A549 (cell line): ENCODE measurements at places on chromosomes 2 and 18.

- DNase-seq = no peak
Measured at GRCh38 chr2:213279971-213280370, 4.3 kb upstream of the SPAG16 start.

GRCh38 chr2:224966613-224967012, 75.7 kb downstream of the DOCK10 start:
- DNase-seq = no peak

- no peak for DNase-seq
Measured at GRCh38 chr18:46519870-46520269, 137.2 kb downstream of the LOXHD1 start.

DNA sequence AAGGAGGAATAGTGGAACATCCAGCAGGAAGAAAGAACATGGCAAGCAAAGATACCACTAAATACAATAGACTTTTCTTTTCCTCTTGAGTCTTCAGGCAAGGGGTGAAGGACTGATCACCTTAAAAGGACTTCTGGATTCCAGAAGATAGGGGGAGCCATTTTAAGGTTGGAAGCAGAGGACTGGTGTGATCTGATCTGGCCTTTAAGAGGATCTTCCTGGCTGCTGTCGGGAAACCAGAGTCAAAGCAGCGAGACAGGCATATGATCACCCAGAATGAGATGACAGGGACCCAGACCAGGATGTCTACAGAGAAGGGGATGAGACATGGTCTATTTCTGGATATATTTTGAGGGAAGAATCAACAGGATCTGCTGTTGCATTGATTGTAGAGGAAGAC, 558.0 kb downstream of the STK39 start:
- DNase-seq = no peak

DNA sequence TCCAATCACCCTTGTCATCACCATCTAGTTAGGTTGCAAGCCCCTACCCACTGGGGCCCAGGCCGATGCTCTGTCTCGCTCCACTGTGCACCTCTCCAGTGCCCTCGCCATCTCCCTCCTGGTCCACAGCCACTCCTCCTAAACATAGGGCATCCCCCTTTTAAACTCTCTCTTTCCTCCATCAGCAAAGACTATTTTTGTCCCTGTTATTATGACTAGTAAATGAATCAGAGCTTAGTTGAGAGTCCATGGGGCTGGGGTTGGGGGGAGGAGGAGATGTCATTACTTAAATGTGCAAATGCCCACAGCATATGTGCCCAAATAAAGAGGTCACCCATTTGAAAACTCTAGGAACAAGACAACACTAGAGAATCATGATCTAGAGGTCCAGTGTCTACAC, 167.4 kb downstream of the TRABD2A start:
- no peak for DNase-seq

DNA sequence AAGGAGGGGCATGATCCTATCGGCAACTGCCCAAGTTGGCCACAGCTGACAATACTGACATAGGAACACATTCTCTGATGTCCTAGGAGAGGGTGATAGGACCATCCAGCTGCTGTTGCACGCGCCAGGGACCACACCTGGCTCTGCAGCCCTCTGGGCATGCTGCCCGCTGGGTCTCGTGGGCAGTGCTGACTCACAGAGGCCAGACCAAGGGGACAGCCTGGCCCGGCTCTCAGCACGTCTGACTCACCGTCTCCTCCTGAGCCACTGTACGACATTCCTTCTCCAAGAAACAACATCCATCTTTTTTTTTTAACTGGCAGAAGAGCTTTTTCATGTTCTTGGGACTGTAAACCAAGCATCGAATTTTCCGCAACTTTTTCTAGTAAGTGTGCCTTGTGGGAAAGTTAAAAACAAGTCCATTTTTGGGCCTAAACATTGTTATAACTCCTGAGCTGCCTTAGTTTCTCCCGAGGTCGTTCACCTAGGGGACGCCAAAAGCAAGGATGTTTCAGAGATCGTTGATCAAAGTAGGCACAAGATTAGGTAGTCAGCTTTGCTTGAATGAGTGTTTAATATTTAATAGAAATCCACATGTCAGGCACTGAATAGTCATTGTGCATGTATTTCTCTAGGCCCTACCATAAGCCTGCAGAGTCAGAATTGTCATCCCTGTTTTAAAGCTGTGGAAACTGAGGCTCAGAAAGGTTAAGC, 100.3 kb downstream of the TTC32 start:
- DNase-seq = peak; percentile 95

GRCh38 chr2:21372654-21373053, 248.9 kb downstream of the TDRD15 start:
- peak; percentile 37 for DNase-seq

DNA sequence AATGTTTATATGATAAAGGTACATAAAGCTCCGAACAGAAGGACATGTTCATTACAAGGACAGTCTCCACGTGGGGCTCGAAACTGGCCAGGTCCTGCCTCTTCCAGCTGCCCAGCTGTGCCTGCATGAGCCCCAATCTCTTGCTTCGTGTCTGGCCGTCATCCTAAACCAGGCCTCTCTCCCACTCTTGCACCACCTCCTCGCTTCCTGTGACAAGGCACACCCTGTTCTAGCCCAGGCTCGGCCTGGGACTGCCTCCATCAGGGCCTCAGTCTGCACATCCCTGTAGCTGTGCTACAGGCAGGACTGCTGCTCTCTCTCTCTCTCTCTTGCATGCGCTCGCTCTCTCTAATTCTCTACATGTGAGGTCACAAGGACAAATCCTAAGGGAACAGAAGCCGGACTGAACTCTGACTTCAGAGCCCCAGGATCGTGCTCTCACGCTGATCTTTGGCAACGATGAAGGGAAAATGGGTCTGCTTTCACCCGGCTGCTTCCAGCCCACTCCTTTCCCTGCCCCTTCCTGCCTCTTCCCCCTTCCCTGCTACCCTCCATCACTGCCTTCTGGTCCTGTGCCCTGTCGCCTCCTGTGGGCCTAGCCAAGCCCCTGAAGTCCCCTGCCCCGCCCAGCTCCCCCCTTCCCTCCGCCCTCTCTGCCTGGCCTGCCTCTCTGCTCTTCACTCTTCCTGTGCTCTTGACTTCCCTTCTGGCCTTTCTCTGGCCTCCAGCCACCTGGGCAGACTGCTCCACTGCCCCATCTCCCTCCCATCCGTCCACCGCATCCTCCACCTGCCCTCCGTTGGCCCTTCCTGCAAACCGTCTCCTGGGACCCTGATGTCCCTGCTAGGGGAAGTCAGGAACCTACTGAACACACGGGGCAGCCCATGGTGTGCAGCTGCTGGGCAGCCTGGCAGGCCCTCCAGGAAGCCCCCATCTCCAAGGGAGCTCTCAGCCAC, 7.8 kb upstream of the GPR55 start:
- no peak for DNase-seq

GRCh38 chr2:238640486-238640885, 207.4 kb upstream of the TWIST2 start:
- no peak for DNase-seq

GRCh38 chr18:30288662-30289414, 753.7 kb downstream of the DSC3 start:
- DNase-seq = no peak

DNA sequence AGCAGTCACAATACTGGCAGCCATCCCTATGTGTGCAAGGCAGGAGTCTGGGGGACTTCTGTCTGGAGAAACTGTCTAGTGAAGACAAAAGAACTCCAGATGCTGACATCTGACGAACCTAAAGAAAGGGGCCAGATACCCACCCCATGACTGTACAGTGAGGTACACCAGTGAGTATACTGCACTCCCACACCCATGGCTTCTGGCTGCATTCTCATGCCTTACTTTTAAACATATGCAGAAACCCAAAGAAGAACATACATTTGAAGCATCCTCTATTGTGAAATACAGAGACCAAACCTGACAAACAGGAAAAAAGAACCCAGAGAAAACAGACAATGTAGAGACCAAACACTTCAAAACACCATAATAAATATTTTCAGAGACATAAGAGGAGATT, 102.2 kb downstream of the ACTR3 start:
- DNase-seq = no peak

DNA sequence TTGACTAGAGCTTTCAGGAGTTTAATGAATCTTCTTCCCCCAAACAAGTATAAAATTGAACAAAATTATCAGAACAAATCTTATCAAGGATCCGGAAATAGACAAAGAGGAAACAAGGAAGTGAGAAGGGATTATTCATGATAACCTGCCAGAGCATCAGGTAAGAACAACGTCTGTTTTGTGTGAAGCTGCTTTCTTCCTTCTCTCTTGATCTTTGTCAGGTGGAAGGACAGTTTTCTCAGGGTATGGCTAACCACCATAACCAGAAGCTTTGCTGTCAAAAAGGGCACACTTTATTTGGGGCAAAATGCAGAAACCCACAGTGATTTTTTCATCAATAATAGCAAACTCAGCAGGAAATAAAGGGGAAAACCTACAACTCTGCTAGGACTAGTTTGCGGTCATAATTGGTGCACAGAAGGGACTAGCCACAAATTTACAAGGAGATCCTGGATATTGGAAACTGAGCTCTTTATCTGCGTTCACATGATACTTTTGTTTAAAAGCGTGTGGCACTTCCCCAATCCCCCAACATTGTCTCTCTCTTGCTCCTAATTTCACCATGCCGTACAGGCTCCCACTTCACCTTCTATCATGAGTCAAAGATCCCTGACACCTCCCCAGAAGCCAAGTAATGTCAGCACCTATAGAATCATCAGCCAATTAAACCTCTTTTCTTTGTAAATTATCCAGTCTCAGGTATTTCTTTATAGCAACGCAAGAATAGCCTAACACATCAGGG, 124.2 kb downstream of the FSIP2 start:
- no peak for DNase-seq

- no peak for DNase-seq
Measured at GRCh38 chr2:118223992-118224894, 136.0 kb downstream of the INSIG2 start.

DNA sequence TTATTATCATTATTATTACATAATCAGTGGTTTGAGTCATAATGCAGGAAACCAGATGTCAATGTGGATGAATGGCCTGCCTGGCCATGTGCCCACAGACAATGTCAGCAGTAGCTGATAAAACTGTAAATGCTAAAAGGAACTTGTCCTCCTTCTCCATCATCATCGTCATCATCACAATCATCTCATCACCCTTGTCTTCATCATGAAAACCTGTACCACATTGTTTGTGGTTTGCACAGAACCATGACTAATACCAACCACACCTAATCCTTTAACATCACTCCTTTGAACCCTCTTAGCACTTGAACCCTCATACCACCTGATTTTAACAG, 96.0 kb downstream of the HNMT start:
- DNase-seq = peak; percentile 92

DNA sequence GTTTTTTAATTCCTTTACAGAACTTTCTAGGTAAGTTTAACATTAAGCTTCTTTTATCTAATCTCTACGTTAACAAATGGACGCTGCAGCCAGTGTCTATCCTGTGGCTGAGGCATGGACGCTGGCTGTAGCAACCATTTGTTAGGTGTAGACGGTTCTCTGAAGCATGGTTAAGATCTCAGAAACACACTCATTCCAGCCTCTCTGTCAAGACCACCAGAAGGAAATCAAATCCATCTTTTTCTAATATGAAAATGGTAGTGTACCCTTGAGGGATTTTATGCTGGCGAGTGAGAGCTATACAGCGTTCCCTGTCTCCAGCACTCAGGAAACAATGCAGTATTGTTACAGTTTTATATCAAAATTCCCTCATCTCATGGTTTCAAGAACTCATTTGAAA, 78.0 kb downstream of the DTNB start:
- no peak for DNase-seq

DNA sequence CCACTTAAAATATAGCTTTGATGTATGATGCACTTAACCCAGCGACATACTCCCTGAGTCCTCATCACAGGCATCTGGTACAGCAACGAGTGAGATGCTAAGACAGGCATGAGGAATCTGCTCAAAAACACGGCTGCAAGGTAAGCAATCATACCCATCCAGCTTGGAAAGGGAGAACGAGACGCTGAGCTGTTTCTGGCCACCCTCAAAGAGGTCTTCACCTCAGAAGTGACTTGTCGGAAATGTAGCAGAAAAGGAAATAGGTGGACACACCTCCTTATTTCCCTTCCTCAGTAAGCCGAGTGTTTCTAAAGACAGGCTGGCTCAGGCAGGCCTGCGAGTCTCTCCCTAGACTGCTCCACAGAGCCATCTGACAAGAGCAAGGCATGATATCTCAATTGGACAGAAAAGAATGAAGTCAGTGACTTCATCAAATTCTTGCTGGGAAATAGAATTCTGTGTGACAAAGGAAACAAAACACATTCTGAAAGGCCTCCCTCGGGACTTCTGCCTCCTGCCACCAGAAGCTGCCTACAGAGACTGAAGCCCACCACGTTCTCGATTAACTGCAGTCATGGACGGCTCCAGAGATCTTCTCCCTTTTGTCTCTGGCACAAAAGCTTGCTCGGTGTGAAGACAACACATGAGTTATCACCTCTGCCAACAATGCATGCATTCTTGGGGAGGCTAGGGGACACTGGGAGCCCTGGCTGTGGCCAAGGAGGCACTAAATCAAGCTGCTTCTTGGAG, 84.3 kb downstream of the UXS1 start:
- DNase-seq = no peak

DNA sequence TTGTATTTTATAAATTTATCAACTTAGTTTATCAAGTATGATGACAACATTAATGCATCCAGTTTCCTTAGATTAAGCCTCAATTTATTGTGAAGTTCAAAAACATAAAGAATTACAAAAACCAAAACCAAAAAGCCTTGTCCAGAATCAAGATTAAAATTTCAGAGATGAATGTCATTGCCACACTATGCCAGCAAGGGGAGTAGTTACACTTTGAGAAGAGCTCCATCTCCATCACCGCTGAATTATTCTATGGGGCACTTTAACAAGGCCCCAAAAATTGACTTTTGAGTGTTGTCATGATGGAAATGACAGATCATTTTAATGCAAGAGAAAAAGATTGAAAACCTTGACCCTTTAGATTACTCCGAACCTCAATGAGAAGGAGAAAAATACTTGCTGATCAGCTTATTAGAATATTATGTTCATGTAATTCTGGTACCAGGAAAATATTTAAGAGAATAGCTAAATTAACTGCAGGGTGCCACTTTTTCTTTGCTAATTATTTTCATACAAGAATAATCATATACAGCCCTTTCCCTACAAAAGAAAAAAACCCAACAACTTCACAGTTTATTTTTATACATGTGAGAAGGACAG, 152.5 kb upstream of the AQP4 start:
- DNase-seq = peak; percentile 13

- DNase-seq = no peak
Measured at GRCh38 chr2:64615192-64615763, 38.4 kb downstream of the SERTAD2 start.

DNA sequence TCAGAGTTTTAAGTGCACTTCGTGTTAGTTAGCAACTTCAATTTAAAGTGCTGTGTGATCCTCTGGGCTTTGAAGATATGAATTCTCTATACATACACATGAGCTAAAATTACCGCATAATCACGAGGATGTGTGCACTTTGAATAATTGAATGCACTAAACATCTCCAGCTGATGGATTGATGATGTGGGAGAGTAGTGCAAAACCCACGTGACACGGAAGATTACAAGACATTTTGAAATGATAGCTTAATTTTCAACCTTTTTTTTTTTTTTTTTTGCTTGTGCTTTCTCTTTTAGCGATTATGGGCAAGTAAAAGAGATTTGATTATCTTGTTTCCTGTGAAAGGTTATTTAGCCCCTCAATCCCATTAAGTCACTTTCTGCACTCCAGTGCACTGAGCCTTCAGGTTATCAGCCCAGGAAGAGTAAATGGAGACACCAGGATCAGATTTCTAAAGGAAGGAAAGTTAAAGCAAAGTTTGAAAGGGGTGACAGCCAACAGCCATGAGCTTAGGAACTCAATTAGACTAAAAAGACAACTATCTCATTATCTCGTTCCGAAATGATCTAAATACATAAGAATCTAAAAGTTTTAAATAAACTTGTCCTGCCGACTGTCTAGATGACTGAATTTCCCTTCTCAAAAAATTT, 81.6 kb downstream of the CDK15 start:
- no peak for DNase-seq

- no peak for DNase-seq
Measured at GRCh38 chr2:224722770-224723169, 6.6 kb upstream of the CCDC195 start.
